Femur (tissue), 1 donor: ENCODE measurements at places on chromosomes 3 and 15.

DNA sequence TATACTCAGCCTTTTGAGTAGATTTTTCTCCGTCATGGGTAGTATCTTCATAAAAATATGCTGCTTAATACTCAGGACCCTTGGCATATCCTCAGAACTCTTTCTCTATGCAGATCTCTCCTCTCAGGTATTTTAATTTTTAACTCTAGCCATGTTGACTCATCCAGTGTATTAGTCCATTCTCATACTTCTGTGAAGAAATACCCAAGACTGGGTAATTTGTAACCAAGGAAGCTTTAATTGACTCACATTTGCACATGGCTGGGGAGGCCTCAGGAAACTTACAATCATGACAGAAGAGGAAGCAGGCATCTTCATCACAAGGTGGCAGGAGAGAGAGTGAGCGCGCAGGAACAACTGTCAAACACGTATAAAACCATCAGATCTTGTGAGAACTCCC lies 129.3 kb upstream of the CD96 start:
- no peak for DNase-seq

DNA sequence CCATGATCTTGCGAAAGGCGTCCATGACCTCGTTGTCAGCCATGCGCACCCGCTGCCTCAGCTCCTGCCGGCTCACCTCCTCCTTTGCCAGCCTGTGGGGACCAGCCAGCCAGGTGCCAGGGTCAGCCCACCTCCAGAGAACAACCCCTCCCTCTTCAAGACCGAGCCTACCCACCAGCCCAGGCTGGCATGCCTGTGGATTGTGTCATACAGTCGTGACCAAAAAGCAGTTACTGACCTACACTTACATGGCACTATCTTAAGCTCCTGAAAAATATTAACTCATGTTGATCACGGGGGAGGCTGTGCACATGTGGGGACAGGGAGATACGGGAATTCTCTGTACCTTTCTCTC lies 10.7 kb upstream of the CAMK1 start:
- no peak for DNase-seq

DNA sequence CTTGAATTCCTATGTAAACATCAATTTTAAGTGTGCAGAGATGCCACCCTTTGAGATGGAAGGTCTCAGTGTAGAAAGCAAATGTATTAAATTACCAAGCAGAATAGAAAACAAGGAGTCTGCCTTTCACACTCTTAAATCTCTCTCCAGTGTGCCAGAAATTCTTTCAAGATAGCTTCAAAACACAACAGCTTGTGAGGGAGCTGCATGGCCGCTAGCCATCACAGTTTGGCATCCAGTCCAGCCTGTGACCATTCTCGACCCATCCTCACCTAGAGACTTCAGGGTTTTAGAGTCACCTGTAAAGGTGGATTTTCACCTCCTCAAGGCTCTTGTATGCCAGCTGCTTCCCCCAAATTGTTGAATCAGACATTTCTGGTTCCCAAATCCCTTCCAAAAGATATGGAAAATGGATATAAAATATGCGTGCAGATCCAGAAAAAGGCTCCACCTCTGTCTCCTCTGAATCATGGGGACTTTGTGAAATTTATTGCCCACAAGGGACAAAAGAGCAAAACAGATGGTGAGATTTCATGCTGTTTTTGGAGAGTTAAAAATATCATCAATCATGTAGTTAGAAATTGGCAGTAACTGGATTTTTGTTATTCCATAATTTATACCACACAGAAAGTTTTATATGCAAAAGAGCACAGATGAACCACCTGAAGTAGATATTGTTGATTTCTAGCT lies 114.2 kb upstream of the THRB start:
- no peak for DNase-seq

DNA sequence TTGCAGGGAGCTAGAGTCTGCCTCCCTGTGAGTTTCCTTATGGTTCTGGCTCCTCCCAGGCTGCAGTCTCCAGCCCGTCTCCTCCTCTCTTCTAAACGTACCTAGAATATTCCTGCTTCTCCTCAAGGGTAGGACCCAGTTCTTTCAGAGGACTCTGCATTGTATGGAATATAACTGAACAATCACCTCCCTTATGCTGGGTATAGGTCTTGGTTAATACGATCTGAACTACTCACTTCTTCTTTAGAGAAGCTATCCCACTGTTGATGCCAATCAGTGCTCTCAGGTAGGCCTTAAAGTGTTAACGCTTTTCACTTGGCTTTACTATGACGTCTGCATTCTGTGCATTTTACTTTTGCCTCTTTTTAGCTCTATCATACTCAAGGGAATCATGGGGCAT lies 98.5 kb downstream of the WNT7A start:
- DNase-seq, result no peak

GRCh38 chr3:37816271-37816670 lies 45.4 kb upstream of the CTDSPL start:
- DNase-seq, result no peak

GRCh38 chr3:122671553-122671952 lies 9.1 kb upstream of the PARP14 start:
- DNase-seq, result no peak
